Activated B cell treated with CpG ODN at 0.5 μM for 24 hours (primary cell): ENCODE measurements at places on chromosomes 7 and 10. TPM values are rescaled to one million over a fixed set of nuclear protein-coding genes. Genes with fewer than 3 reads are reported as not detected.

- no peak for DNase-seq
Observed at GRCh38 chr7:141362580-141363435, 188.4 kb upstream of the AGK start.

DNA sequence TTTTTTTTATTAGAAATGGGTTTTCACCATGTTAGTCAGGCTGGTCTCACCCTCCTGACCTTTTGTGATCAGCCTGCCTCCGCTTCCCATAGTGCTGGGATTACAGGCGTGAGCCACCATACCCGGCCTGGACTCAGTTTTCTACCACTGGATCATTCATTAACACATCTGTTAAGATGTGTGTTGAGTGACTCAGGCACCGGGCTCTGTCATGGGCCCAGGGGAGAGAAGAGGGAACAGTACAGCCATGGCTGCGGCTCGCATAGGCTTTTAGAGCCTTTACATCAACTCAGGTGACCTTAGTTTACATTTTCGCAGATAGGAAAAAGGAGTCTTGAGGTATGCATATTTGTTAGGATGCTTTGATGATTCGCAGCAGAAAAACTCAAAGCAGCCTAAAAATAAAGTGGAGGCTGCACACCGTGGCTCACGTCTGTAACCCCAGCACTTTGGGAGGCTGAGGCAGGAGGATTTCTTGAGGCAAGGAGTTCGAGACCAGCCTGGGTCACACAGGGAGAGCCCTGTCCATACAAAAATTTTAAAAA lies 3.1 kb upstream of the ARPC1B start:
- no peak for DNase-seq

DNA sequence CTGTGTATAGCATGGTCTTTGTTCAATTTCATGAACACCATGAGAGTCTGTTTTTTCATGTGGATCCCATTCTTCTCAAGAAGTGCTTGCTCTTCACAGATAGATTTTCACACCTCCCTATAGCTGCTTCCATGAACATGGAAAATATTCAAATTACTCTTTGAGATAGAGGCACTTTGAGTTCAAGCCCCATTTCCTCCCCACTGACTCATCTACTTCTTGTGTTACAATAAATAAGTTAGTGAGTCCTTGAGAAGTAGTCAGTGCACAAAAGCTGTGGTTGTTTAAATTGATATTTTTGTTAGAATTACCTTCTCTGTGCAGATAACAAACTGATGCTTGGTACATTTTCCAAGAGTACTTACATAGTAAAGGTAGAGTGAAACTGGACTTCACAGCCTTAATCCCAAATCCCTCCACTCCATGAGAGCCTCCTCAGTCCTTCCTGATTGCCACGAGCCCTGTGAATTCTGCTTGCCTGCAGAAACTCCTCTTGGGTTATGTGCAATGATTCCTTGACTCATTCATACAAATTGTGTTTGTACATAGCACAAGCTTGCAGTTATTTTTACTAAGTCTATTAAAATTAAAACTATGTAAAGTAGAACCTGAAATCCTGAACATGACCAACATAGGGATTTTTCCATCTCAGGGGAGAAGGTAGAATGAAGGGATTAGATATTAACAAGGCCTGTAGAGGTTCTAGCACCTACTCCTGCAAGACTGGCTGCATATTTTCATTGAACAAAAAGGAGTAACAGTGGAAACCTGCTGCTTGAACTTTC lies 496.2 kb downstream of the TNS3 start:
- no peak for DNase-seq

- no peak for DNase-seq
Observed at GRCh38 chr7:157477550-157478212, 140.9 kb downstream of the DNAJB6 start.

- DNase-seq: no peak
Observed at GRCh38 chr7:47074702-47075153, 507.2 kb downstream of the TNS3 start.

- no peak for DNase-seq
Observed at GRCh38 chr7:5662828-5663227, 118.6 kb downstream of the RNF216 start.

DNA sequence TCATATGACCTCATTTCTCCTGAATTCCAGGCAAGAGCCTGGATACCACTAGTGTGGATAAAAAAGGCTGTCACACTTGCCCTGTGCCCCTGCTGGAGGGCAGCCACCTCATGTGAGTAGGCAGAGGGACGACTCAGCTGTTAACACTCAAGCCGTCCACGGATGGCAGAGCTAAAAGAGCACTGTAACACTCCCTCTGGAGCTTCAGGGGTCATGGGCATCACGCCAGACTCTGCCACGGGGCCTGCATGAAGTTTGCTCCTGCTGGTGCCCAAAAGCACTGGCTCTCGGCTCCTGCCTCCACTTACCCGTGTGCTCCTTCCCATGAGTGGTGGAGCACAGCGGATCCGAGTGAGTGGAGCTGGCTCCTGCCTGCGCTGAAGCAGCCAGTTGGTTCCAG lies 919.8 kb upstream of the C7orf33 start:
- DNase-seq: no peak

DNA sequence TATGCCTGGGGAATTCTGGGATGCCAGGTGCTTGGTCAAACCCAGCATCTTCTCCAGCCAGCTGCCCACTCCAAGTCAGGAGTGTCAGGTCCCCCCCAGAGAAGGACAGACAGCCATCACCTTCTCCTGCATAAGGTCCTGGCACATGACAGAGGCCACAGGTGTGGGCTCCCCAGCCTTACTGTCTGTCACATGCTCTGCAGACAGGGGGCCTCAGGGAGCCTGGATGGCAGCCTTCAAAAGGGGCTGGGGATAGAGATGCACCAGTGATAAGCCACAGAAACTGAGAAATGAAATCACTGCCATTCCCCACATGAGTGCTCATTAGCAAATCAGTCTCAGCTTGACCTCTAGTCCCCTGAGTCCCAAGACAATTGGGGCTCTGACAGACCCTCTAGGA lies 72.9 kb downstream of the PLXNA4 start:
- DNase-seq: no peak

GRCh38 chr7:148584154-148584827 lies 6.3 kb upstream of the C7orf33 start:
- DNase-seq: no peak

DNA sequence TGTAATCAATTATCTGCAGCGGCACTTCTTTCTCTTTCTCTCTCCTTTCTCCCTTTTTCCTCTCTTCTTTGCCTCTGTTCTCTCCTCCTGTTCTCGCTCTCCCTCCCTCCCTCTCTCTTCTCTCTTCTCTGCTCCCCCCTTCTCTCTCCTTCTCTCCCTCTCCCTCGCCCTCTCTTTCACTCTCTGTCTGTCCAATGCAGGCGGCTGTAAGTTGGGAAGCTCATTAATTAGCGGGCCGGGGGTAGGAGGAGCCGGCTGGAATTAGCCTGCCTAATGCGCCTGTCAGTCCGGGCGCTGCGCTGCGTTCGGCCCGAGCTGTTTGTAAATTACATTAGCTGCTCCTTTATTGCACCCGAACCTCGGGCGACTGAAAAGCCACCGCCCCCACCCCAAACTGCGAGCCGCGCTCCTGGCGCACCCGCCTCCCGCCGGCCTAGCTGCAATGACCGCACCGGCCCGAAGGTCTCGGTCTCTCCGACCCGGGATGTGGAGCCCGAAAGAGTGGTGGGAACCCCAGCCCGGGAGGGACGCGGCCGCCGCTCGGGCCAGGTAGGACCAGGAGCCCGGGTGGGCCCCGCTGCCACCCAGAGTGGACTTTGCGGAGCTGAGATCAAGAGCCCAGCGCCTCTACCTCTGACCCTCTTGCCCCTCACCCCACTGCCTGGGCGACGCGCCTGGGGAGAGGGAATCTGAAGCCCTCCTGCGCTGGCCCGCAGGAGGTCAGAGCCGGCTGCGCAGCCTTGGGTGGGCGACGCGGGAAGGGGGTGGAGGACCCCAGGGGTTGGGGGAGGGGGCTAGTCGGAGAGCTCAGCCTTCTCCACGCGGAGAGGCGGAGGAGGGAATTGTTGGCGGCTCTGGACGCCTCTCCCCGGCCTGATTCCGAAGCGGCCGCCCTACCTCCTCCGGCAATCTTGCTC lies at the start of gene LBX1:
TSS of gene LBX1 (minus strand) at position 198 of the 917 bp plus-strand sequence. CDS start 648 bp downstream, outside the sequence.
- no peak for DNase-seq

- no peak for DNase-seq
Observed at GRCh38 chr7:131103997-131104396, 223.7 kb upstream of the MKLN1 start.

DNA sequence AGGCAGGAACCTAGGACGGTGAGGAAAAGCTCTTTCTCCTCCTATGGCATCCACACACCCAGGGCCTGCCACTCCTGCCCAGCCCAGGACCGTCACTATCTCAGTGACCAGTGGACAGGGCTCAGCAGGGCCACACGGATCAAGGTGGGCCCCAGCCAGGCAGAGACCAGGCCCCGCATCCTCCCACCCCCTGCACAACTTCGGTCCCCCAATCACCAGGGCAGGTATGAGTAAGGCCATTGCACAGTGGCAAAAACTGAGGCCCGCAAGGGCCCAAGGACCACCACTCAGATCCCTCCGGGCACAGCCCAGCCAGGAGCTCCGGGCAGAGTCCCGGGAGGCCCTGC lies 30.3 kb downstream of the OAT start:
- no peak for DNase-seq

GRCh38 chr7:69631131-69631530 lies 32.9 kb downstream of the AUTS2 start:
- DNase-seq: no peak

DNA sequence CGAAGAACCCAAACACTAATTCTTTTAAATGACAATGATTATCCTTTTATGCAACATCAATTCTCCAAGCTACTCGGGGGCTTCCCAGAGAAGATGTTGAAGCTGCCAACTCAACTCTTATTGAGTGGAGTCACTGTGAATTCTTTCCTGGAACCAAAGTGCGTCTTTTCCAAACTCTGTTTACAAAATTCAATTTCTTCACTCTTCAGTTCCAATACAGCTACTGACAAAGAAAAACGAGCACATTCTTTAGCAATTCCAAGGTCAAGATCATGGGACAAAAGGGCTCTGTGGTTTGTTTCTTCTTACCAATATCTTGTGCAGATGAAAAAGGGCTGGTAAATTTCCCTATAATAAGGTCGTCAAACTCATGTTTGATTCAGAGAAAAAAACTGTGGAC lies 74.2 kb downstream of the FAS start:
- DNase-seq: no peak

- DNase-seq: no peak
Observed at GRCh38 chr10:126059076-126059826, 162.9 kb downstream of the FANK1 start.

DNA sequence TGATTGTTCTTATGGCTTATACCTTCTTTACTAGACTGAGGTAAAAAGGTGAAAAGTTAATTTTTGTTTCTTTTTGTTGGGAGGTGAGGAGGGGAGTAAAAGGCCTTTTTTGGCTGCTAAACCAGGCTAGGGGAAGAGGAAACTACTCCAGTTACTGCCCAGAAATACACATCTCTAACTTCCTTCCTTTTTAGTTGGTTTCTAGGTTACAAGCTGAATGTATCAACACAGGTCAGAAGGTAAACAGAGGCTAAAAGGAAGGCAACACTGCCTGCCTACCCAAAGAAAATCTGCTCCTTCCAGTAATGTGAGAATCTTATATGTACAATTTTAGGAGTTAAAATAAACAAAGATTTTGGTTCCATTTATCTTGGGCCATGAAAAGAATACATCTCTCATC lies 140.4 kb downstream of the NRBF2 start:
- DNase-seq: no peak

DNA sequence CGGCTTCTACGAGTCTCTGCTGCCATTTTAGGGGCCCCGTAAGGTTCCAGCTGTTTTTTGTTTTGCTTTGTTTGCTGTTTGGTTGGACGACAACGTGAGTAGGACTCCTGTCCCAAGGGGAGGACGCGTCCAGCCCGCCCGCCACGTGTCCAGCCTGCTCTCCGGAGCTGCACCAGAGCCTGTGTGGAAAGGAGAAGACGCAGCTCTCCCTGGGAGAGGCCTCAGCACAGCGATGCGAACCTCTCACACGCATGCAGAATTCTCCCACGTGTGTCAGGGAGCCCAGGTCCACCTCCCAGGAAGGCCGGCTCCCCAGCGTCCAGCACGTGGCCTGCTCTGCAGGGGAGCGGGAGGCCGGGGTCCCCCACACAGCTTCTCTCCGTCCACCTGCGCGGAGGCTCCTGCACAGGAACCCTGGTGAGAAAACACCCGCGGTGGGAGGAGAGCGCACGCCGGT lies 36.4 kb upstream of the DNAJB6 start:
- no peak for DNase-seq

- DNase-seq: no peak
Observed at GRCh38 chr7:135352285-135352684, 118.6 kb downstream of the STRA8 start.

- no peak for DNase-seq
Observed at GRCh38 chr10:88991899-88992320, 1.3 kb downstream of the FAS start.

The GALNT17 gene
- total RNA-seq: not detected in 2 replicates

The LGI1 gene
- total RNA-seq: not detected in 2 replicates

The SH2B2 gene
- total RNA-seq: 28.2 and 32.1 TPM in 2 replicates

The AKR1C2 gene
- total RNA-seq: not detected in 2 replicates

The HOXA9 gene
- not detected in 2 replicates for total RNA-seq

The CDC123 gene
- 81.1 and 84.6 TPM in 2 replicates for total RNA-seq

The SEC31B gene
- total RNA-seq: 19.8 and 21.6 TPM in 2 replicates

The TBX20 gene
- 0.10 and 0.11 TPM in 2 replicates for total RNA-seq

The SLC26A4 gene
- 0.05 and 0.13 TPM in 2 replicates for total RNA-seq

The GBX1 gene
- not detected in 2 replicates for total RNA-seq
